ENCODE measurements at places on chromosomes 2 and 18.

GRCh38 chr2:241105641-241106040 lies 3.6 kb upstream of the MTERF4 start:
- no peak for DNase-seq

DNA sequence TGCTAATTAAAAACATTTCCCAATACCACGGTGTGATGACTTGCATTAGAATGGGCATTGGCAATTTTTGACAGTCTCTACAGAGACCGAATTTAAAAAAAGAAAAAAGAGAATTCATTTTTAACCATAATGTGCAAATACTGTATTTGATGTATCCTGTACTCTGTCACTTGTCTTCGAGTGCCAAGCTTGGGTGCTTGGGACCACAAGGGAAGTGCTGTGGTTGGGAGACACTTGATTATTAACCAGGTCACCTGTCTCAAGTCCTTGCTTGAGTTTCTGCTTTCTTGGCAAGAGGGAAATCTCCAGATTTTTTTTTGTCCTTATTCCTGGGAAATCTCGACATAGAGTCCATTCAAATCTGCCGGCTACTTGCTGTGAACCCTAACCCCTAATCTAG lies 209.0 kb downstream of the MC4R start:
- DNase-seq = no peak

DNA sequence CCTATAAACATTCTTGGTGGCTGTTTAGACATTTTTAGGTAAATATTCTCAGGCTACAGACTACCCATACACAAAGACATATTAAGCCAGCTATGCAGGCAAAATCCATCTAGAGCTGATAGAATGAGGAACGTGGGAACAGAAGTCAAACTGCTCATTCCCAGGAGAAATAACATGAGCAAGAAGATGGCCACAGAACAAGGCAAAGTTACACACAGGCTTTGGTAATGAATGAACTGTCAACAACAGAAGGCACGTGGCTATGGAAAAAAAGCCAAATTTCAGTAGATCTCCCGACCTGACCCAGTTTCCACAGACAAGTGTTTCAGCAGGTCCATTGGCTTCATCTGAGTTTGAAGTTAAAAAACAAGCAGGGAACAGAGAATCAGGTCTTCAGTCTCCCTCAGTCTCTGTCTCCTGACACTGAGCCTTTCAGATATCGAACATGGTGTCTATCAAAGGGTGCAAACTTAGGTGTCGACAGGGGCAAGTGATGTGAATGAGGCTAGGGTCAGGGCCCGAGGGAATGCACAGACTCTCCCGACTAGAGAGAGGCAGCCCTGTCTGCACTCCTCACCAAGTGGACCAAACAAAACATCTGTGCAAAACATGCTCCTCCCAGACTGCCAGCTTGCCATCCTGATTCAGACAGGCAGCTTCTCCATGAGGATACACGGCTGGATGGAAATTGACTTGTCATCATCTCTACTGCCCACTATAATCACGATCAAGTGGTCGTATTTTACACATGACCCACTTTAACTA lies 25.9 kb downstream of the SIGLEC15 start:
- DNase-seq = no peak

- DNase-seq = no peak
Measured at GRCh38 chr2:121085801-121086200, 199.2 kb downstream of the TFCP2L1 start.

GRCh38 chr2:44107086-44107740 lies 61.5 kb upstream of the PPM1B start:
- no peak for DNase-seq

GRCh38 chr2:171460537-171460936 lies 26.5 kb downstream of the DCAF17 start:
- DNase-seq = no peak

DNA sequence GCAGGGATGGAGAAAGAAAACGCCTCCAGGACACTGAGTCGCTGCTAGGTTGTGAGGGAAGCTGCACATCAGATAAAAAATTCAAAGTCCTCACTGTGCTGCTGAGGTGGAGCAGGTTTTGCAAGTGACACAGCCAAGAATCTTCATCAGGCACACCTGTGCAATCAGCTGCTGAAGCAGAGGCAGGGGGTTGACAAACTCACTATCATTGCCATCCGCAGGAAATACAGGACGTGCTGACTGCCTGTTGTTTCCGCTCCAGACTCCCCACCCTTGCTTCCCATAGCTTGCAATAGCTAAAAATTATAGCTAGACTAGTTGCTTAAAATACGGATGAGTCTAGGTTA lies 147.8 kb upstream of the FHL2 start:
- no peak for DNase-seq

- no peak for DNase-seq
Measured at GRCh38 chr2:30306522-30306921, 75.2 kb downstream of the LBH start.

- DNase-seq = no peak
Measured at GRCh38 chr2:197867624-197868023, 63.2 kb downstream of the PLCL1 start.

GRCh38 chr2:135163901-135164300 lies 111.8 kb downstream of the RAB3GAP1 start:
- DNase-seq = no peak

- DNase-seq = no peak
Measured at GRCh38 chr18:45801416-45802004, 24.0 kb upstream of the SIGLEC15 start.

GRCh38 chr18:33577685-33578517 lies at the start of gene ASXL3:
Gene ASXL3, plus strand, starts transcription at chr18:33578219. Its CDS starts 413 bp downstream, at chr18:33578632.
- no peak for DNase-seq

DNA sequence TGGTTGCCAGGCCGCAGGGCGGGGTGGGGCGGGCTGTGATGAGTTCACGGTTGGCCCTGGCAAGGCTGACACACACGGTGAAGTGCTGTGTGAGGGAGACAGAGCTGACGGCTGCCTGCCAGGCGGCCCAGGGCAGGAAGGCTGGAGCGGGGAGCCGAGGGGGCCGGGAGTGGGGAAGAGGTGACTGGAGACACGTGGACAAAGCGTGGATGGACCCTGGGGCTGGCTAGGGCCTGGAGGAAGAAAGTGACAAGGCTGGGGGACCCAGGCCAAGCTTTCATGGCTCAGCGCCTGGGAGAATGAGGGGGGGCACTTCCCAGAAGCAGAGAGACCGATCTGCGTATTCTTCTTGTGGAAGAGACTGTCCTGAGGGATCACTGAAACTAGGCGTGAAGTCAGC lies 123.2 kb downstream of the DYSF start:
- DNase-seq = no peak

DNA sequence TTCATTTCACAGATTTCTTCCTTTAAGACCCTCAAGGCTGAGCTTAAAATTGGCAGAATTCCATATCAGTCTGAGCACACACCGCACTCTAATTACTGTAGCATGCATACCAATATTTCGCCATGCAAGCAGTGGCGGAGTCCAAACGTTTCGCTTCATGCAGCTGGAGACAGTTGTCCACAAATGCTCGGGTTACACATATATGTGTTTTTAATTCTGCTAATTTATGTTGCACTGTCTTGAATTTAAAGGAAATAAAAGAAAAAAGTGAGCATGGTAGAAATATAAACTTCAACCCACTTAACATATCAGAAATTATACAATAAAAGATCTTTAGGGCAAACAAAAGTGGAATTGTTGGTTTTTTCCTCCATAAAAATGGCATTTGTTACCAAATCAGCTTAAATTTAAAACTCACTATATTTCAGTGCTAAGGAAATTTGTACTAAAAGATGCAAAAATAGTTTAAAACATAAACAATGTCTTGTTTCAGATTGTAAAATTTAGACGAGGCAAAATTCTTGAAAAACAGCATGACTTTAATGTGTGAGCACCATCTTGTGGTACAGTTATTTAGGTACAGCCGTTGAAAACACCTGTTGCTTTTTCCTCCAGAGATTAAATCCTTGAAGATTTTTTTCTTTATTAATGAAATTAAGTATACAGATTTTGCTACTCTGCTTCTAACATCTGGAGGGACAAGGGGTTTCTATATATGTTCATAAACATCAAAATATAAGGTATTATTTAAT lies 24.1 kb upstream of the KANSL1L start:
- DNase-seq = no peak

- DNase-seq = no peak
Measured at GRCh38 chr2:101828257-101828656, 130.8 kb downstream of the MAP4K4 start.

Data from activated T-cell treated with anti-CD3 and anti-CD28 coated beads for 48 hours (primary cell).